NCI-H2171 (cell line): ENCODE measurements at places on chromosomes 7 and 10.

DNA sequence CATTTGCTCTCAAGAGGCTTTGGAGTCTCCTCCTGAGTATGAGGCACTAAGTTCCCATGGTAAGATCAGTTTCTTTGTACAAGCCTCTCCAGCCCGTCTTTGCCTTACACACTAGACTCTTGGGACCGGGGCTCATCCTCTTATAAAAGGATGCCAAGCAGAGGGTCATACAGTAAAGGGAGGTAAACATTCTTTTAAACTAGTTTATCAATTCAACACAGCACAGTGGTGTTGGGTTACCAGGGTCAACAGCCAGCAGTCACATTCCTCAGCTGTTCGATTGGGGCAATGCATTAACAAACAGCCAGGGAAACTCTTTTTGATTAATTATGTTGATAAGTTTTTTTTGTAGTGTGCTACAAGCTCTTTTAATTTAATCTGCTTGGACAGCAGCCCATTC is 37.8 kb downstream of the HHEX start:
- no peak for DNase-seq

- DNase-seq = no peak
Measured at GRCh38 chr7:29454899-29455451, 108.7 kb upstream of the PRR15 start.

DNA sequence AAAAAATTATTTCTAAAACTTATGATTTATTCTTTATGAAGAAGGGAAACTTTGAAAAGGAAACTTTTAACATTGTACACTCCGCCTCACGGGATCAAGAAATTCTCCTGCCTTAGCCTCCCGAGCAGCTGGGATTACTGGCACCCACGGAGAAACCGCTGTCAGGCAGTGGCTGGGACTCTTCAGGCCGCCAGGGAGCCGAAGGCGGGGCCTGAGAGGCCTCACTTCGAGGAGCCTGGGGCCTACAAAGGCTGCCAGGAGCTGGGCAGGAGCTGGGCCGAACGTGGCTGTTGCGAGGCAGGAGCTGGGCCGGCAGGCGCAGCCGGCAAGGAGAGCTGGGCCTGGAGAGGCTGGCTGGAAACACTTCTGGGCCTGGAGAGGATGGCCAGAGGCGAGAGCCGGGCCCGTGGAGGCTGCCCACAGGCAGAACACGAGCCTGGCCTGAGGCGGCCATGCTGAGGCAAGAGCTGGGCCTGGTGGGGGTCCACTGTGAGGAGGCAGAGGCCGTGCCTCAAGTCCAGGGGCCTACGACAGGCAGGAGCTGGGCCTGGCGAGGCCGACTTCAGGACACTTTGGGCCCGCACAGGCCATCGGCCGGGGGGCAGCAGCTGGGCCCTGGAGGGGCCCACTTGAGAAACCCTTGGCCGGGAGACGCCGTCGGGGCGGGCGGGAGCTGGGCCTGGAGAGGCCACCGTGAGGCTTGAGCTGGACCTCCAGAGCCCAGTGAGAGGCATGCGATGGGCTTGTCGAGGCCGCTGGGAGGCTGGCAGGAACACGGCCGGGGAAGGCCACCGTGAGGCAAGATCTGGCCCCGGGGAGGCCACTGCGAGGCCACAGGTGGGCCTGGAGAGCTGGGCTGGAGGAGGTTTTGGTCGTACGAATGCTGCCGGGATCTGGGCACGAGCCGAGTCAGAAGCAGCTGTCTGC is 23.7 kb downstream of the MDH2 start:
- no peak for DNase-seq

DNA sequence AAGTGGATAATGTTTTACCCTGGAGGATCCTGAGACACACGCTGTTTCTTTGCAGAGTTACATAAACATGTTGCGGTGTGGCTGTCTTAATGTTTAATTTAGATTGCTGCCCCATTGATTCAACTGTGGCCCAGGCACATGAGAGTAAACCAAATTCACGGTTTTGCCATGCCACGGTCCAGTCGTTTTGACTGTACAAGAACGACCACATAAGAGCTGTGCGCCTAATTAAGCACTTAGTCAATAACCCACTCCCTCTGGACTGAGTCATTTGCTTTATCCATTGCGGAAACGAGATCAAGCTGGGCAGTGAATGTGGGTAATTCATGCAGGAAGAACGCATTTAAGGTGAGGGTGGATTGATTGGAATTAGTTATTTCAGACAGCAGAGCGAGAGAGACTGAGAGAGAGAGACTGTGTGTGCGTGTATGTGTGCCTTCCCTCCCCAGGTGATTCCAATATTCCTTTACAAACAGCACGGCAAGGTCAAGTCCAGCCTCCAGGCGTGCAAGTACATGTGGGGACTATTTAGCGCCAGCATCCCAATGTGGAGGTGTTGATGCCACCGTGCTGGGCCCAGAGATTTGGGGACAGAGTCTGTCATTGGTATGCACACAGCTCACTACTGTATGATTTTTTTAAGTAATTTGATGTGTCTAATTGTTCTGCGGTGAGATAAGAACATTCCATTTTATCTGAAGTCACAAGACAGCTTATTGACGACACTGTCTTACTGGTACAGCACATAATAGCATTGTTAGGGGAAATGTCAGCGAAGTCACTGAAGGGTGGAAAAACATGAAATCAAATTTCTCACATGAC is 8.4 kb upstream of the TEX36 start:
- no peak for DNase-seq

GRCh38 chr10:34723750-34724149 is 91.3 kb downstream of the PARD3 start:
- no peak for DNase-seq

- no peak for DNase-seq
Measured at GRCh38 chr7:11430112-11430511, 401.9 kb downstream of the THSD7A start.

DNA sequence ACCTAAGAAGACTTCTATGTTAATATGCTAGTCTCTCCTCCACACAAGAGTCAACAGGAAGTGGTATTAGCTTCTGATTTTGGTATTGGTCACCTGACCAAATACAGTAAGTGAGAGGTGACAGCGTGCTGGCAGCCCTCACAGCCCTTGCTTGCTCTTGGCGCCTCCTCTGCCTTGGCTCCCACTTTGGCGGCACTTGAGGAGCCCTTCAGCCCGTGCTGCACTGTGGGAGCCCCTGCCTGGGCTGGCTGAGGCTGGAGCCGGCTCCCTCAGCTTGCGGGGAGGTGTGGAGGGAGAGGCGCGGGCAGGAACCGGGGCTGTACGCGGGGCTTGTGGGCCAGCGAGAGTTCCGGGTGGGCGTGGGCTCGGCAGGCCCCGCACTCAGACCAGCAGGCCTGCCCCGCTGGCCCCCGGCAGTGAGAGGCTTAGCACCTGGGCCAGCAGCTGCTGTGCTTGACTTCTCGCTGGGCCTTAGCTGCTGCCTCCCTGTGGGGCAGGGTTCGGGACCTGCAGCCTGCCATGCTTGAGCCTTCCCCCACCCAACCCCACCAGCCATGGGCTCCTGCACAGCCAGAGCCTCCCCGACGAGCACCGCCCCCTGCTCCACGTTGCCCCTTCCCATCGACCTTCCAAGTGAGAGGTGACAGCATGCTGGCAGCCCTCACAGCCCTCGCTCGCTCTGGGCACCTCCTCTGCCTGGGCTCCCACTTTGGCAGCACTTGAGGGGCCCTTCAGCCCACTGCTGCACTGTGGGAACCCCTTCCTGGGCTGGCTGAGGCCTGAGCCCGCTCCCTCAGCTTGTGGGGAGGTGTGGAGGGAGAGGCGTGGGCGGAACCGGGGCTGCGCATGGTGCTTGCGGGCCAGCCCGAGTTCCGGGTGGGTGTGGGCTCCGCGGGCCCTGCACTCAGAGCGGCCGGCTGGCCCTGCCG is 4.2 kb upstream of the ACSL5 start:
- DNase-seq = no peak

DNA sequence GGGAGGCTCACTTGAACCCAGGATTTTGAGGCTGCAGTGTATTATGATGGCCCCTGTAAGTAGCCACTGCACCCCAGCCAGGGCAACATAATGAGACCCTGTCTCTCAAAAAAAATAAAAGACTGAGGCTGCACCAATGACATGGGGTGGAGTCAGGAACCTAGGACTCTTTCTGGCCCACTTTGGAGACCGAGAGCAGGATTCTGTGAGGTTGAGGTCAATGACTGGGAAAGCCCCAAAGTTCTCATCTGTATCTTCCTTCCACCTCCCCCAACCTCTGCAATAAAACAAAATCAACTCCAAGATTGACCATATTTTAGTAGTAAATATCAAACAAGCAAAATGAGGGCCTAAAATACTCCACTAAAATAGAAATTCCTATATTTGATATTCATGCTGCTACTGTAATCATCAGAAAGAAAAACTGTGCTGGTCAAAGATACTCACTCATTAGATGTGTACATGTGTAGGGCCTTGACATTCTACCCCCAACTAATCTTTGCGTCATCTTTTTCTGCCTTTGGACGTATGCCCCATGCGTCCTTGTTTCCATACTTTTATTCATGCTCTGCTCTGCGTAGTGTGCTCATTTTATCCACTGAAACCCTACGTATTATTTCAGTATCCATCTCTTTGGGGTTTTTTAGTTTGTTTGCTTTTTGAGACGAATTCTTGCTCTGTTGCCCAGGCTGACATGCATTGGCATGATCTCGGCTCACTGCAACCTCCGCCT is 23.8 kb downstream of the WBP1L start:
- DNase-seq = no peak

DNA sequence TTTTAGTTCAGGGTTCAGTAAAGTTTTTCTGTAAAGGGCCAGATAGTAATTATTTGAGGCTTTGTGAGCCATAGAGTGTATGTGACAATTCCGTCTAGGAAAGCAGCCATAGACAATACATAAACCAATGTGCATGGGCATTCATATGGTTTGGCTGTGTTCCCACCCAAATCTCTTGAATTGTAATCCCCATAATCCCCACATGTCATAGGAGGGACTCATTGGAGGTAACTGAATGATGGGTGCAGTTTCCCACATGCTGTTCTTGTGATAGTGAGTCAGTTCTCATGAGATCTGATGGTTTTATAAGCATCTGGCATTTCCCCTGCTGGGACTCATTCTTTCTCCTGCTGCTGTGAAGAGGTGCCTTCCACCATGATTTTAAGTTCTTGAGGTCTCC is 29.9 kb downstream of the SEC61G start:
- DNase-seq = no peak

- DNase-seq = no peak
Measured at GRCh38 chr10:122290334-122290733, 19.2 kb downstream of the BTBD16 start.

- no peak for DNase-seq
Measured at GRCh38 chr10:33199731-33200232, 134.7 kb downstream of the NRP1 start.

DNA sequence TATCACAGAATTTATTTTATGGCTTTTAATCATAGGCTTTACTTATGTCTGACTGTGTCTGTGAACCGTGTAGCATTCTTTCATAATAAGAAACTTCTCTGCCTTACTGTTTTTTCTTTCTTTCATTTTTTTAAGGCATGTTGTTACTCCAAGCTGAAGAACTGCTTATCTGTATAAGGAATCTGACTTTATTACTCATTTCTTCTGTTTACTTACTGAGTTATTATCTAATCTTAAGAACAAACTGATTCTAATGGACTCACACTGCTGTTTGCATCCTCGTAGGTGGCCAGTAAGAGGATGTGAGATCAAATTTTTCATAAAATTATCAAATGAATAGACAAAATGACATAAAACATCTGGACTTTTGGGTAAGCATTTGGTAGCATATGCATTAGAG is 54.7 kb upstream of the DNAJC1 start:
- DNase-seq = no peak

DNA sequence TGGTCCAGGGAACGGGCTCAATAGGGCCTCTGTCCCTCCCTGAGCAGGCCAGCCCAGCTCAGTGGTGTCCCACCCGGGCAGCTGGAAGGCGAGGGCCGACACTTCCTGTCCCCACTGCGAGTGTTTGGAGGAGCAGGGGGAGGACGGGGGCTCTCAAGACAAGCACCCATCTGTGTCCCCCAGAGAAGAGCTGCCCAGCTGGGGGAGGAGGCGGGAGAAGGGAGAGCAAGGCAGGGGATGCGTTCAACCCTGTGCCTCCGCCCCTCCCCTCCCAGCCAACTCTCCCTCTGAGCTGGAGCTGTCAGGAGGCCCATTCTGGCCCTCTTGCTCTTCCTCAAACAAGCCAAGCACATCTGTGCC is 35.7 kb downstream of the ZCCHC24 start:
- DNase-seq = no peak

DNA sequence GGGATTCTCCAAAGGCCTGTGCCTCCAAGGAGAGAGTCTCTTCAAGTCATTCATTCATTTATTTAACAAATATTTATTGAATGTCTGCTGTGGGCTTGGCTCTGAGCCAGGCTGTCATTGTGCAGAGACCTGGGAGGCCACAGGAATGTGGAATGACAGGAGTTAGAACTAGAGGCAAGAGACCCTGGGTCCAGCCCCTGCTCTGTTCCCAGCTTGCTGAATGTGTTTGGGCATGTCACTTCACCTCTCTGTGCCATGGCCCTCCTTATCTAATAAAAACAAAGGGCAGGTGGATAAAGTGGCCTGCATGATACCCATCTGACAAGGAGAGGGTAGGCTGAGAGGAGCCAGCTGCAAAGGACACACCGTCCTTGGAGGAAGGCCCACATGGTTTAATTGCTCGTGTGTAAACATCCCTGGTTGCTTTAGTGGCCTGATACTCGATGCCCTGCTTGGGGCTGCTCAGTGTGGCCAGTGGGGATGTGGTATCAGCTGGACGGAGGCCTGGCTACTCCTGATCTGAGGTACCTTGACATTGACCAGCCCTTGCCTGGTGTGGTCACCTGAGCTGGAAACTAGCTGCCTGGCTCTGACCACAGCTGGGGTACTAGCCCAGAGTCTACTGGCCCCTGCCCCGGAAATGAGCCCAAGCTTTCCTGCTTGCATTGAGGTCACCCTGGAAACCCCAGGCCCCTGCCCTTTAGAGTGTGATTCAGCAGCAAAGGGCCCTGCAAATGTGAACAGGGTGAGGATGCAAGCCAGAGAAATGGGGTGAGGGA is 116.2 kb downstream of the CDH23 start:
- no peak for DNase-seq

GRCh38 chr10:126203746-126204145 is 184.5 kb downstream of the ADAM12 start:
- no peak for DNase-seq

DNA sequence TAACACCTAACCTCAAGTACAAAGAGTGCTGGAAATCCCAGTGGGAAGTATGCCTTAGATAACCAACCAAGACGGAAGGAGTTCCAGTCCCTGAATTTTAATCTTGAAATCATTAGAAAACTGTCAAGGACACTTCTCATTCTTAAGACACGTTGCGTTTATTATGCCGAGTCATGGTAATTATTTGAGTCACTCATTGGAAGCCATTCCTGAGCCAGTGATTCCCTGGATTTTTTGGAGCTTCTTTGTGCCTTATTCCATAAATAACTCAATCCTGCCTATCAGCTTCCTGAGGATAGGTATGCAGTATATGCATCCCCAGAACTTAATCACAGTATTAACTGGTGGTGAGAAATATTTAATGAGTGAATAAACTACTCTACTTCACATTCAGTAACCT is 77.4 kb downstream of the PPP1R17 start:
- no peak for DNase-seq
